ENCODE measurements at places on chromosomes 16 and 17.

GRCh38 chr16:86392436-86393152 is 117.7 kb upstream of the FOXF1 start:
- DNase-seq = no peak

- no peak for DNase-seq
These were observed 159.5 kb downstream of the RBFOX1 start for GRCh38 chr16:7492122-7492521.

- DNase-seq = no peak
These were observed 27.2 kb downstream of the SNX20 start for GRCh38 chr16:50653633-50654519.

GRCh38 chr17:49227436-49228261 is 2.9 kb downstream of the PHOSPHO1 start:
- peak; percentile 88 for DNase-seq

- no peak for DNase-seq
These were observed 708 bp downstream of the BAIAP2 start for GRCh38 chr17:81035521-81036196.

- no peak for DNase-seq
These were observed 212.9 kb downstream of the CNTNAP4 start for GRCh38 chr16:76490036-76490639.

DNA sequence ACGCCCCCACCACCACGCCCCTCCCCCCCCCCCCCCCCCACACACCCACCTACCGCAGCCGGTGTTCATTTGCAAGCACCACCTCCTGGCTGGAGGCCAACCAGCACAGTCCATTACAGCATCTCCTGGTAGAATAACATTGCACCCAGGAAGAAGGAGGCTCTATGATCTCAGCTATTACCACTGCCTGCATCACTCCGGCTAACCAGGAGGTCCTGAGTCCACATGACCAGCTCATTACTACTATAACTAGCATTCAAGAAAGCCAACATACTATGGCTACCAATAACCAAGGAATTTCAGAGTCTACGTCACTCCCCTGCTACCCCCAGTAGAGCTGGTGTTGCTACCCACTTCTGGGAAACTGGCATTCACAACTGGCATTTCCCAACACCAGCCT is 81.1 kb upstream of the ALOX12 start:
- no peak for DNase-seq

DNA sequence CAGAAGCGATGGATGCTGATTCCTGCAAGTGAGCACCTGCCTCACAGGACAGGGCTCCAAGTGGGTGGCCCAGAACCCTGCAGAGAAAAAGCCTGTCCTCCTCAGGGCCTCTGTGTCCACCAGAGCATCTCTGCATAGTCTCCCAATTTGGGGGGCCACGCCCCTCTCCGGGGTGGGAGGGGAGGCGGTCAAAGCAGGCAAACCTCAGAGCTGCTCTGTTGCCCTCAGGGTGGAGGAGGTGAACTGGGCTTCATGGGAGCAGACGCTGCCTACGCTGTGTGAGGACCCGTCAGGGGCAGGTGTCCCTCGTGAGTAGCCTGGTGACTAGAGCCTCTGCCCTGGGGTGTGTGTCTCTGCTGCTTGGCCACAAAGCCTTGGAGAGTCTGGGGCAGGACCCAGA is 19.3 kb downstream of the TRPV2 start:
- DNase-seq = no peak

- DNase-seq = no peak
These were observed 55.4 kb downstream of the ABAT start for GRCh38 chr16:8729779-8730334.

DNA sequence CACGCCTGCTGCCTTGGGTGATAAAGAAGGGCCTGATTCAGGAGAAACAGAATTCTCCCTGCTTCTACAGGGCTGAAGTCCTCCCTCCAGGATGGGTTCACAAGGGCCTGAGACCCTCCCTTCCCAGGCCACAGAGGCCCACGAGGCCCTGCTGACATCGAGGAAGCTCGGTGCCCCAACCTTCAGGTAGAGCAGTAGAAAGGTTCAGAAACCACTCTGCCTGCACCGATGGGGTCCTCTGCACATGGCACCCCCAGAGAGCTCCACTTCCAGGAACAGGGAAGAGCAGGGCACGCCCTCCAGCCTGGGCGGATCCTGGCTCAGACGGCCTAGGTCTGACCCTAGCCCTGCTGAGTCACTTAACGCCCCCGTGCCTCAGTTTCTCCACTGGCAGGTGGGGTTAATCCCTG is 773 bp downstream of the CENPX start:
- DNase-seq = no peak

- DNase-seq = no peak
These were observed 190.3 kb downstream of the CPPED1 start for GRCh38 chr16:12613131-12613991.

- no peak for DNase-seq
These were observed 1.8 kb downstream of the SLC12A4 start for GRCh38 chr16:67966549-67967182.

- no peak for DNase-seq
These were observed 11.1 kb downstream of the IL4R start for GRCh38 chr16:27324851-27325301.

DNA sequence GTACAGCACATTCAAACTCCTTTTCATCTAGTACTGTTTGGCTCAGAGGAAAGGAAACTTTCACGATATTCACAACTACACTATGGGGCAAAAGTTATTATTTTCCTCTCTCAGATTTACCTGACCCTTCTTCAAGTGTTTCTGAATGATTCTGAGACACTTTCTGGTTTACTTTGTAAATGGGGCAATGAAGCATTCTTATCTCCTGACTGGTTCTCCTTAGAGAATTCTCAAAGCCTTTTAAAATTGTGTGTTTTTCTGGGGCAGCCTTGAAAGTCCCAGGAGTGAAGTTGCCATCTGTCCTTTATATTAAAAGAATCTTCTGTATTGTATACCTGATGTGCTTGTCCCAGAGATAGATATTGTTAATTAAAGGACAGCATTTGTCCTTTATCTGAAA is 264.9 kb downstream of the FTO start:
- no peak for DNase-seq

DNA sequence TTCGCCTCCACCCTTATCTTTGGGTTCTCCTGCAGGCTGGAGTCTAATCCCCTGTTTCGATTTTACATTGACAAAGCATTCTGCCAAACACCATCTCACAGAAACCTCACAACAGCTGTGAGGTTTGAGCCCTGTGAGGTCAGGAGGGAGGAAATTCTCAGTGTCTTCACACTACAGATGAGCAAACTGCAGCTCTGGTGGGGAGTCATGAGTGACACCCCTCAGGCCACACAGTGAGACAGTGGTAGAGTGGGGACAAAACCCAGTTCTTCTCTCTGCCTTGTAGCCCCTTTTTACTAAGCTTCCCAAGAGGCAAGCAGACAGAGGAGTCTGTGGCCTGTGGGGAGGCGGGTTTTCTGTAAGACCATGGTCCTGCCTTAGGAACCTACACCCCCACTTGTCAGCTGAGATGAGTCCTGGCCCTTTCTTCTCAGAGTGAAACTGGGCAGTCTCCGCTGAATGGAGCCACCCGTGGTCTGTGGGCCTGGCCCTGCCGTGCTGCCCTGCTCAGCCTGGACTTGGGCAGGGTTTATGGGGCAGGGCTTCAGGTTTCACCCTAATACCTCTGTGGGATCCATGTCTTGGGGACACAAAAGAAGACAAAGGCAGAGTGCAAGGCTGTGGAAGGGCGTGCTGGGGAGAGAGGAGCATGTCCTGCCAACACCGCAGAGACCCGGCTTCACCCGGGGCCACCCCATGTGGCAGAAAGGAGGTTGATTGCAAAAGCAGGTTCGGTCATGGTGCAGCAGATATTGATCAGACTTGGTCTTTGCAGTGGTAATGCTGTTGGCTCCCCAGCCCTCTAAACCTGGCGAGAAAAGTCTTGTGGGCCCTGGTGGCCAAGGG is 59.0 kb downstream of the ABR start:
- DNase-seq = no peak

DNA sequence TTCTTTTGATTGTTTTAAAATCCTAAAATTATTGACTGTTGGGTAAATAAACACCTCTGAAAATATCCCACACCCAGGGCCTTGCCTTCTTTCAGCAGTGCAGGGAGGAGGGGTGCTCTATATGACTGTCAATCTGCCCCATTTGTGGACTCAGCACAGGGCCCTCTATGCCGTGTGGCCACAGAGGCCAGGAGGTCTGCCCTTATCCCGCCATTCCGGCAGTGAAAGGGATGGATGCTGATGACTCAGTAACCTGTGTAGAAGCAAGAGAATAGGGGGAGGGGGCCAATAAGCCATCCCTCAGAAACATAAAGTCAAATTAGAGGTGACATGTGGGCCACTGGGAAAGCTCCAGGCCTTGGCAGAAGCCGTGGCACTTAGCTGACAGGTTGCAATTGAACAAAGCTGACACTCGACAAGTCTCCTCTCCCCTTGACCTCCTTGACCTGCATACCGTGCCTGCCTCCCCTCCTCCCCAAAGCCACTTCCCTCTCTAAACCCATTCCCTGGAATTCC is 281.4 kb upstream of the DYNLRB2 start:
- DNase-seq = no peak

GRCh38 chr17:81432941-81433340 is 37.7 kb downstream of the BAHCC1 start:
- DNase-seq = no peak

DNA sequence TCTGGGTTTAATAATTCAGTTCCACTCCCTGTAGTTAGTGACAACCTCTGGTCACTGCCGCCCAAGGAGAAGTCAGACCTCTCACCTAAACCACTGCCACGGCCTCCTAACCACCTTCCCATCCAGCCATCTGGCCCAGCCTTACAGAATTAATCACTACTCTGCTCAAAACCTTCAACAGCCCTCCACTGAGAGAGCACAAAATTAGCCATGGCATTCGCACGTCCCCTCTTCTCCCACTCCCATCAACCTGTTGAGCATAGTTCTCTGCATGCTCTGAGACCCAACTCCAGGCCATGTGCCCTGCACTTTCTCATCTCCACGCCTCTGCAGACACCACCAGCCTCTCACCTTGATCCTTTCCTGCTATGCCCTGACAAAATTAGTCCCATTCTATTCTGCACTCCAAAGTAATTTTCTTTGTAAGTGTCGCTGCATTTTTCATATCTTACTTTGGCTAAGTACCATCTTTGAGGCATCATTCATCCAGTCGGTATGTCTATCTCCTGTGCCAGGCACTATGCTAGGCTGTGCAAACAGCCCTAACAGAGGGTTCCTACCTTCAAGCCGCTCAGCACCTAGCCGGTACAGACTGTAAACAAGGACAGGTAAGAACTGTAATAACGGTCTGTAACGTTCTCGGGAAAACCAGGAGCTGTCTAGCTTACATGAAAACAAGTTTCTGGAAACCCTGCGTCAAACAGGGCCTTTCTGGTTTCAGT is 963 bp downstream of the COPRS start:
- no peak for DNase-seq

GRCh38 chr17:28575126-28575795 is 1.4 kb downstream of the ALDOC start:
- no peak for DNase-seq

DNA sequence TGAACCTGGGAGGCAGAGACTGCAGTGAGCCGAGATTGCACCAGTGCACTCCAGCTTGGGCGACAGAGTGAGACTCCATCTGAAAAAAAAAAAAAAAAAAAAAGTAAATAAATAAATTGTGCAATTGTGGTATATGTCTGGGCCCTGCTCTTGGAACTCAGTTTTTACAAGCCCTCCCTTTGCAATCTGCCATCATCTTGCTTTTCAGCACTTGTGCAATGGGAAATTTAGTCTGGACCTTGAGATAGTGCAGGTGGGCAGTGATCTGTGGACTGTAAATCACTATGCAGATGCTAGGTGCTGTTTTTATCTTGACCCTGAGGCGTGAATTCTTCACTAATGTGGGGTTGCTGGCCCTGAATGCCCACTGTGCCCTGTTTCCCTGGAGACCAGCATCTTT is 6.5 kb upstream of the RAP1GAP2 start:
- no peak for DNase-seq

DNA sequence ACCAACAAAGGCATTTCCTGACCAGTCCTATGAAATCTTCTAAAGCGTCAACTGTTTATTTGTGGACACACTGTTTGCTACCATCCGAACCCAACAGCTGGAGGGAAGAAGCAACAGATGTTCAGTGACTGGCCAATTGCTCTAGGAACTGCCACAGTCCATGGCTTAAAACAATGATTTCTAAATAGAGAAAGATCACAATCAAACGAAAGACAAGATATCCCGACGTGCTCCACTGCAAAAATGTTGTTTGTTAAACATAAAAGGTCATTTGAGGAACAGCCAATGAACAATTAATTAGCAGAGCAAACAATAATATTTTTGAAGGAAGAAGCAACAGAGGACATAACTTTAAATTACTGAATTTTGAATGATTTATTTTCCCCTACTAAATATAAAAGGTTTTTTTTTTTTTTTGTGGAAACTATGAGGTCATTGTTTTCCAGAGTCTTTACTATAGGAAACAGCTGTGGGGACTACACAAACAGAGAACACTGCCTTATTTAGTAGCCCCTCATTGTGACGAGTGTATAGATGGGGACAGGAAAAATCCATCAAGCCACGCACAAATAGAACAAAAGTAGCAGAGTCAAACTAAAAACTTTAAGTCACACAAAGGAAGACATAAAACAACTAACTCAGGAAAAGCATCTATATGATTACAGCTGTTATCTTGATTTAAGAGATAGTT is 17.2 kb downstream of the USP31 start:
- DNase-seq = no peak

DNA sequence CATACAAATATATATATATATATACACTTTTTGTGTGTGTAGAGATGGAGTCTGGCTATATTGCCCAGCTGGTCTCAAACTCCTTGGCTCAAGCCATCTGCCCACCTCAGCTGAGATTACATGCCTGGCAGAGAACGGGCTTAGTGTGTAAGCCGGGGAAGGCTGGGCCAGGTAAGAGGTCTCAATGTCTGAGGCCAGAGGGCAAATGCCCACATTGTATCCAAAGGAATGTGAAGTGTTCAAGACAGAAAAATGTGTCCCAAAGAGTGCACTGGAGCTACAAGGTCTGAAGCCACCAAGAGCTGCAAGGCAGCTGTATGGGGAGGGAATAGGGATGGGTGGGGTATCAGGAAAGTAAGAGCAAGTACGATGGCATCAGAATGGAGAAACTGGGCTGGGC is 8.8 kb downstream of the CD2BP2 start:
- DNase-seq = no peak

DNA sequence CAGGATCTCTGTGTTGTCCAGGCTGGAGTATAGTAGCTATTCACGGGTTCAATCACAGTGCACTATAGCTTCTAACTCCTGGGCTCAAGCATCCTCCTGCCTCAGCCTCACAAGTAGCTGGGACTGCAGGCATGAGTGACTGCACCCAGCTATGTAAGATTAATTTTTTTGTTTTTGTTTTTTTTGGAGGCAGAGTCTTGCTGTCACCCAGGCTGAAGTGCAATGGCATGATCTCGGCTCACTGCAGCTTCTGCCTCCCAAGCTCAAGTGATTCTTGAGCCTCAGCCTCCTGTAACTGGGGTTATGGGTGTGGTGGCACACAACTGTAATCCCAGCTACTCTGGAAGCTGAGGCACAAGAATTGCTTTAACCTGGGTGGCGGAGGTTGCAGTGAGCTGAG is 15.8 kb downstream of the PPM1D start:
- DNase-seq = no peak

GRCh38 chr16:78984324-78984723 is 616.2 kb downstream of the MAF start:
- no peak for DNase-seq
